ENCODE measurements at places on chromosomes 7 and 10.

- DNase-seq, result no peak
Measured at GRCh38 chr7:1738511-1738910, 68.4 kb downstream of the ELFN1 start.

DNA sequence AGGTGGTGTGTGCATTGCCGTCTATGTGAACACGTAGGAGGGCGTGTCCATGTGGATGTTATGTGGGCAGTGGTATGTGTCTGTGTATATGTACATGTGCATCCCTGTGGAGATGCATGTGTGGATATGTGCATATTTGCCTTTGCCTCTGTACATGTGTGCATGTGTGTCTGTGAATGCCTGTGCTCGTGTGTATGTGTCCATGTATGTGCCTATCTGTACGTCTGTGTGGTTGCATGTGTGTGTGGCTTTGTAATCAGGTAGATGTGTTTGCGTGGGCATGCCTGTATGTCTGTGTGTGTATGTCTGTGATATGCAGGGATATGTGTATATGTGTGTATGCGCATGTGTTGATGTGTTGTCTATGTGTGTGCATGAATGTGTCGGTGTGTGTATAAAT, 19.7 kb downstream of the ADCY1 start:
- DNase-seq, result no peak

DNA sequence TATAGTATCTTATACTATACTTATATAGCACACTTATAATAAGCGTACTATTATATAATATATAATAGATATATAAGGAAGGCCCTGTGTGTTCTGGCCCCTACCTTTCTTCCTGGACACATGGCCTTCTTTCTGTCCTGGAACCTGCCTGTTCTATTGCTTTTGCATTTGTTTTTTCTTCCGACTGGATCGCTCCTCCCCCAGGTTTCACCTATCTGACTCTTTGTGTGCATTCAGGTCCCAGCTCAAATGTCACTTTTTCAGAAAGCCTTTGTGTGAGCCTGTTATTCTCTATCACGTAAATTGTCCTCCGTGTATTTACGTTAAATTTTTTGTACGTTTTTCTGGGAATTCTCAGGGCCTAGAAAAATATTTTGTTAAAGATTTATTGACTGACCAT, 2.9 kb upstream of the TRIM8 start:
- no peak for DNase-seq

GRCh38 chr10:71082960-71083715, 129.2 kb upstream of the UNC5B start:
- no peak for DNase-seq

DNA sequence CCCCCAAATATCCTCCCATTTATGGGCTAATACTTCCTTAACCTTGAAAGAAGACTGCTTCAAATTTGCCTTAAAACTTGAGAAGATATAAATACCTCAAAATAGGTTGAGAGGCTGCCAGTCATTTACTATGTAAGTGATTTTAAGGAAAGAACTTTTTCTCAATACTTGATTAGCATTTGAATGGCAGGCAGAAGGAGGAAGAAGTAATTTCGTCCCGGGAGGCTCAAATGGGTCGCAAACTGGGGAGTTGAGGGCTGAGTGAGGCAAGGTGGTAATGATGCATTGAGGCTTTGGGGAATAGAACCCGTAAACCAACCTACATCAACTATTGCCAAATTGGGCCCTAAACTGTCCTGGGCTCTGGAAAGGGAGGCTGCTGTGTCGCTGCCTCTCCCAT, 11.1 kb downstream of the CAMK1D start:
- DNase-seq, result no peak

GRCh38 chr7:100759357-100760171, 26.2 kb downstream of the ZAN start:
- no peak for DNase-seq

DNA sequence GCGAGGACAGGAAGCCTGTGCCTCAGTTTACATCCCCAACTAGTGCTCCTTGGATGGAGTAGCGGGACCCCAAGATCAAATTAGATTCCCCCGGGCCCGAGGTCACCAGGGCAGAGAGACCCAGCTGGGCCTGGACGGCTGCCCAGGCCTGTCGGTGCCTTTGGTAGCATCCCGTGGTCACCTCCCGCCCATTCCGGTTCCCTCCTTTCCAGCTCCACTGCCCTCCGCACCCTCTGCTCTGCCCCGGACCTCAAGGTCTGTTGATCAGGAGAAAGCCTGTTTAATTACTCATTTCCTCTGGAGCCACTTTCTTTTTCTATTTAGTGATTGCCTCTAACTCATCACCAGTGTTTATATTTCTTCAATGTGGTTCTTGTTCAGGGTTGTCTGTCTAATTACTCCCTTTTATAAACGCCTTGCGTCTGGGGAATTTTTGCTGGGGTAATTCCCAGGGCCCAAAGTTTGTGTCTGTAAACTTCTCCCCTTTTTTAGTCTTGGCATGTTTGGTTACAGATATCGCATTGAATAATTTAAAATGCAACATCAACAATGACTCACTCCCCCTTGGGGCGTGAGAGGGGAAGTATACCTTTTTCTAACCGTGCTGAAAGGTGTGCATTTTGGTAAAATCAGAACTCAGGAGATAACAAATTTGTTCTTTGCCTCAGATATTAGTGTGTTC, 1.9 kb downstream of the FOXK1 start:
- DNase-seq, result peak; percentile 25

DNA sequence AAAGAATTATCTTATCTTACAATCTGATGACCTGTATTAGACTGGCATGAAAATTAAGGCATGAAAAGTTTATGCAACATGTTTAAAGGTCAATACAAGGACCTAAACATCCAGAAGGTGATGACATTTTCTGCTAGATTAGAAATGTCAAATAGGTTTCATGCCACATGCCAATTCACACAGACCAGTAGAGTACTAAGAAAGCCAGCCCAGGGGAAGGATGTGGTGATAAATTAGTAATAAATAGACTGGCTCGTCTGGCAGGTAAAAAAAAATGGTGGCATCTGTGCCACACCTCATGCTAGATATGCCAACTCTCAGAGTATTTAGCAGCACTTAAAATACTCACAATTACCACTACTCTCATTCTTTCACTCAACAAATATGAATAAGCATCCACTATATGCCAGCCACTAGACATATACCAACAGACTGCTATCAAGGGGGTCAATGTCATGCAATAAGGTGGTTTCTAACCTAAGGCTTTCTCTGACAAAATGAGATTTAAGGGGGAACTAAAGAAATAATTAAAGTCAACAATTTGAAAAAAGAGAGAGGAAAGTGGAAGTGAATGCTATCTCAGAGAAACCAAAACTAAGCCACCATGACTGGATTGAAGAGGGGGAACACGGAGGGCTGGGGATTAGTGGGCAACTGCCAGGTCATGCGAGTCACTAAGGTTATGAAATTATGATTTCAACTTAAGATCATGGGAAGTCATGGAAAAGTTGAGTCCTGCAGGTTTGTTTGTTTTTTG, 83.5 kb downstream of the SGMS1 start:
- no peak for DNase-seq

- peak; percentile 80 for DNase-seq
Measured at GRCh38 chr7:11212080-11212711, 238.5 kb downstream of the PHF14 start.

GRCh38 chr7:90210981-90211380, 559 bp upstream of the STEAP2 start:
- DNase-seq, result no peak

DNA sequence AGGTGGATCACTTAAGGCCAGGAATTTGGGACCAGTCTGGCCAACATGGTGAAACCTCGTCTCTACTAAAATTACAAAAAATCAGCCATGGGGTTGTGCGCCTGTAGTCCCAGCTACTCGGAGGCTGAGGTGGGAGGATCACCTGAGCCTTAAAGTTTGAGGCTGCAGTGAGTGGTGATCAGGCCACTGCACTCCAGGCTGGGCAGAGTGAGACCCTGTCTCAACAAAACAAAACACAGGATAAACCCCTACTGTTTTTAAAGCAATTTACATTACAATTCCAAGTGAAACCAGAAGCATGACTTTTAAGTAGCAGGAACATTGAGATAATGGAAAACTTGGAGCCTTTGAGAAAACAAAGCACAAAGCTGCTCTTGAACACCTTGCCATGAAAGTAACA, 92.4 kb upstream of the BTBD16 start:
- DNase-seq, result no peak

DNA sequence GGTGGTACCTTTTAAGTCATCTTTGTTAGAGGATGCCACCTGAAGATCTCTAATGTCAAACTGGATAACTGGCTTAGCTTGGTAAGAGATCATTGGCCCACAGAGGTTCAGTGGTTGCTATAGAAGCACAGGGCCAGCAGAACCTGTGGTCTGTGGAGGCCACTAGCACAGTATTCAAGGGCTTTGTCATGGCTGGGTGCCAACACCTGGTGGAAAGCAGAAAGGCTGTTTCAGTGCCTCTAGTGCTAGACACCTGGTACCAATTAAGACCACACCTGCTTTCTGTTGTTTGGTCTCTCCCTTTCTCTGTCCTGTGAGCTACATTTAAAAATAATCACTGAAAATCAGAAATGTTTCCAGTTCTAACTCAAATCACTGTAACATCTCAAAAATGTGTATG, 10.0 kb upstream of the PCGF5 start:
- DNase-seq, result no peak

DNA sequence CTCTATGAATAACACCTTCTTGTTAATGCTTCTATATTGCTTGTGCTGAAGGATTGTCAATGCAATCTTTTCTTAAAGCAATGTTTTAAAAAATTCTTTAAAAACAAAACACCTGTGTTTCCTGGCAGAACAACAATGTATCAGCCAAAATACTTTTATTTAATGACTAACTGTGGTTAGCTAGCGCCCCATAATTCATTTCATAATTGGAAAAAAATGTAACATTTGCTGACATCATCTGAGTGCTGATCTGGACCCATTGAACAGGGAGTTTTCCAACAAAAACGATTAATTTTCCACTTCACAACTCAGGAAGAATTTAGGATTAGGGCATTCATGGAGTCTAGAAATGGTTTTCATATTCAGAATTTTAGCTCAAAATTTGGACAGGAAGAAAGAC, 137.6 kb upstream of the CDK6 start:
- DNase-seq, result peak; percentile 57

DNA sequence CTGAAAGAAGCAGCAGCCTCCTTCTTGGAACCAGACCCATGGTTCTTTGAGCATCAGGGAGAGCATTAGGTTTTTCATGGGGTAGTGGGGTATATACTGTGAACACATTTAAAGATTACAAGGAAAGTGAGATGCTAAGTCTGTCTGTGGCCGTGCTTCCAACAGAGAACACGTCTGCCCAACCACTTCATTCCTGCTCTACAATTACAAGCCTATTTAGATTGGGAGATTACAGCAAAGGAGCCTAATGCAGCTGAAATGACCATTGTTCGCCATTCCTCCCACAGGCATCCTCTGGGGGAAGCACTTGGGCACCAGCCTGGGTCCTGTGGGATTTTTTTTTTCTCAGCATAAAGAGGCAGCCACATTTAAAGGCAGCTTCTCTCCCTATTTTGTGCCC, 536.4 kb downstream of the XPNPEP1 start:
- DNase-seq, result no peak

- no peak for DNase-seq
Measured at GRCh38 chr7:125644109-125644508, 714.5 kb upstream of the POT1 start.

GRCh38 chr10:128046953-128047290, 79.3 kb downstream of the MKI67 start:
- no peak for DNase-seq

DNA sequence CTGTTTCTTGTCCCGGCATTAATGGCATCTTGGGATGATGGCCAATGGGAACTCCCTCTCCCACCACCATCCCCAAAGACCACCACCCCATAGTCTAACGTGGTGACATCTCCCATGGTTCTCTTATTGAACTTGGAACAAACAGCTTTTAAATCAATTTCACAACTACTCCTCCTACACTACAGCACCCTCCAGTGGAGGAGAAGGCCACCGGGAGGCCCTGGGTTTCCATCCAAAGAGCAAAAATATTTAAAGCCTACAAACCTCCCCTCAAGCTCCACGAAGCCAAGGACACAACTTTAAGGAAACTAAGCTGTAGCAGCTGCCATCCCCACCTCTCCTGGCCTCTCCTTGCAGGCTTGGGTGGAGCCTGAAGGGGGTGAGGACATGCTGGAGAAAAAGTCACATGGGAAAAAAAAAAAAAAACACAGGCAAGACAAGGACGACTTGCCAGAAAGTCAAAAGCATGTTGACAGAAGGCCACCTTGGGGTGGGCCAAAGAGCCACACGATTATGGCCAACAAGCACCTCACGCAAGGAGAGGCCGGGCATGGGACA, 94.0 kb upstream of the LANCL2 start:
- DNase-seq, result no peak

DNA sequence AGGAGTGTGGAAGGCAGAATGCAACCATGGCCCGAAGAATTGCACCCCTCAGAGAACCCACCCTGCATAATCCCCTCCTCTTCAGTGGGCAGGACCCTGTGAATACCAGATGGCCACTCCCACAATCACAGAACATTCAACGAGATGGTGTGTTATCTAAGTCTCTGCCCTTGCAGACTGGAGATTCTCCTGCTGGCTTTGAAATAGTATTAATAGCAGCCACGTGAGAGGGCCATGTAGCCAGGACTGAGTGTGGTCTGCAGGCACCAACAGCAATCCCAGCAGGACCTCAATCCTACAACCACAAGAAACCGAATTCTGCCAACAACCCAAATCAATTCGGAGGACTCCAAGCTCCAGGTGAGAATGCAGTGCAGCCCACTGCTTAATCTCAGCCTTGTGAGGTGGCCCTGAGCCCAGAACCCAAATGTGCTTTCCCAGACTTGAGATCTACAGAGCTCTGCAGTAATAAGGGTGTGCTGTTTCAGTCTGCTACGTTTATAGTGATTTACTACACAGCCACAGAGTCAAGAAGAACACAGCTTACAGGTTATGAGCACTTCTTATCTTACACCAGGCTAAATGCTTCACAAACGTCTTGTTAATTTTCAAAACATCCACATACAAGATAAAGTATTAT, 72.1 kb downstream of the VOPP1 start:
- DNase-seq, result no peak

DNA sequence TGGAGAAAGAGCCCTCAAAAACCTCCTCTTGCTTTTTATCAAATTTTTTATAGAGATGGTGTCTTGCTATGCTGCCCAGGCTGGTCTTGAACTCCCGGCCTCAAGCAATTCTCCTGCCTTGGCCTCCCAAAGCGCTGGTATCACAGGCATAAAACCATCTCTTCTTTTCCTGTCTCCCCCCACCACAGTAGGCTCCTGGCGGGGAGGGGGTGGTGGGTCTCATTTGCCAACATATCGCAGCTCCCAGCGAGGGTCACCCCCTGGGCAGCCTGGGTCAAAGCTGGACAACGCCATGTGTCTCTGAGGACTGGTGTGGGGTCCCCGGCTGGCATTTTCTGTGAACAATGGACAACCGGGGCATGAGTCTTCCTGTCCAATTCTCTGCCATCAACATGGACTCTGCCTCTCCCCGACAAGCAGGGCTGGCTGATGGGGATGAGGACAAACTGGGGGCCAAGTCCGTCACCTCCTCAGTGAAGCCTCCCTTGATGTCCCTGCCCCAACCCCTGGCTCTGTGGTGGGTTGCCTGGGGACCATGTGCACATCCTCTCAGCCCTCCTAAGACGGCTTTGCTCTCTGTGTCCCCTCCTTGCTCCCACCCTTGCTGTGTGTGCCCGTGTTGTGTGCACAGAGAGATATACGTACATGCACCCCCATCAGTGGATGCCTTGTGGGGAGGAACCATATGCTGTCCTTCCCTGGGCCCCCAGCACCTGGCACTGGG, 86.4 kb upstream of the GNA12 start:
- no peak for DNase-seq
